ENCODE measurements at places on chromosomes 6 and 20.

- DNase-seq = no peak
Measured at GRCh38 chr20:62366370-62367135, 559 bp downstream of the LAMA5 start.

- no peak for DNase-seq
Measured at GRCh38 chr6:88558981-88559380, 392.8 kb upstream of the CNR1 start.

- DNase-seq = no peak
Measured at GRCh38 chr20:45467861-45468260, 1.7 kb upstream of the WFDC2 start.

DNA sequence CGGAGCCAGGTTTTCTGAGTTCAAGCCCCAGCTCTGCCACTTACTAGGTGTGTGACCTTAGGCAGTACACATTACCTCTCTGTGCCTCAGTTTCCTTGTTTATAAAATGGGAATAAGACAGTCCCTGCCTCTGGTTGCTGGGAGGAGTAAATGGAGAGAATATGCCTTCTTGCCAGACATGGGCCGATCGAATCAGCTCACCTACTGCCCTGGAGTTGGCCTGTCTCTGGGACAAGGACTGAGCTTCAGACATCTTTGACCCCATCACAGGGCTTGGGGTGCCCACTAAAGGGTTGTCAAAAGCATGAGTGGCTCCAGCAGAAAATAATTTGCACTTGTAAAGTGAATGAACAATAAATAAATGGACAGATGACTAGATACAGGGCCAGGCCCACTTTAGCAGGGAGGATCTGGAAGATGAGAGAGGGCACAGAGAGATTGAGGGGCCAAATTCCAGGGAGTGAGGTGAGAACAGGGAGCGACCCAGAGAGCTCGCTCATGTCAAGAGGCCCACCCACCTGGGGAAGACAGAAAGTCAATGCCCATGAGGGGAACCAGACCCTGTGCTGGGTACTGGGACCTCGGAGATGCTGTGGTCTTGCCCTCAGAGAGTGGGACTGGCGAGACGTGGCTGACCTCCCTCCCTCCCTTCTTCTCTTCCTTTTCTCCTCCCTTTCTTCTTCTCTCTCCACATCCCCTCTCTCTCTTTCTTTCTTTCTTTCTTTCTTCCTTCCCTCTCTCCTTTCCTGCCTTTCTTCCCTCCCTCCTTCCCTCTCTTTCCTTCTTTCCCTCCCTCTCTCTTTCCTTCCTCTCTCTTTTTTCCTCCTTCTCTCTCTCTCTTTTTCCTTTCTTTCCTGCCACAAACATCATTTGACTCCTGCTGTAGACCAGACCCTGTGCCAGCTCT, 3.9 kb upstream of the BPIFA2 start:
- DNase-seq = no peak

DNA sequence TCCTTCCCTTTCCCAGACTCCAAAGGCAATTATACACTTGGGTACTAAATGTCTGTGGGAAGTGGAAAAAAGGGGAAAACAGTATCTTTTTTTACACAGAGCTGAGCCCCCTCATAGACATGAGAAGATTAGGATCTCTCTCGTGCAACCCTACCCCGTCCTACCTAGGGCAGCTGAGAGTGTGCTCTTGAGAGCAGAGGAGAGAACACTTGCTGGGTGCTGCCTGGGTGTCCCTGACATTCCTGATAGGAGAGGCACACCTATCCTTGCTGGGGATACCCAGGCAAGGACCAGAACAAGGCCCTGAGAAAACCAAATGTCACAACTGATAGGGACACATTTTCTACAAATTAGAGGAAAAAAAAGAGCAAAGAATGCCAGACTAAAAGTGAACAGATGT, 81.2 kb downstream of the PREP start:
- DNase-seq = no peak

GRCh38 chr6:90319044-90319443, 22.4 kb upstream of the BACH2 start:
- no peak for DNase-seq

- DNase-seq = no peak
Measured at GRCh38 chr6:1894954-1895353, 285.2 kb downstream of the FOXC1 start.

DNA sequence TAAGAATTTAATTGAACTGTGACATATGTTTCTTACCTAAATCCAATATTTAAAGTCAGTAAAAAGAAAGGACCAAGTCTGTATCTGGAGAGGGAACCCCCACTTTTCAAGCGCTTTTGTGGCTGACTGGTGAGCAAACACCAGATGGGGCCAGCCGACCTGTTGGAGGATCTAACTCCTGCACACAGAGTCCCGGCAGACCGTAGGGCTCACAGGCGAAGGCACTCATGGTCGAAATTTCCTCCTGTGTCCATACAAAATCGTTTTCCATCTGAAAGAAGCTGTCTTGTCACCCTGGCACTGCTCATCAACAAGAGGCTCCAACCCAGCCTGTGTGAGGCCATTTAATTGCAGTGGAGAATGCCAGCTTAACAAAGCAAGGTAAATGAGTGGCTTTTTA, 94.0 kb downstream of the SCML4 start:
- DNase-seq = peak; percentile 41

DNA sequence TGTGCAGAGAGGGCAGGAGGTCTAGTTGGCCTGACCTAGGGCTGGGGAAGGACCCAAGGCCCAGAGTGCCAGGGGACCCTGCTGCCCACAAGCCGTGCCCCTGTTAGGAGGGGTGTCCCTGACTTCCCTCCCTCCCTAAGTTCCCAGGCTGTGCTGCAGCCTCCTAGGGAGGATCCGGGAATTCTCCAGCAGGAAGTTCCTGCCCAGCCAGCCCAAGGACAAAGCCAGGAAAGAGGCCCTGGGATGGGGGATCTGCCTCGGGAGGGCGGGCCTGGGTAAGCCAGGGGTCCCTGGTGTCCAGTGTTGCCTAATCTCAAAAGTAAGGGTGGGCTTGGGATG, 9.3 kb upstream of the BAK1 start:
- DNase-seq = no peak

GRCh38 chr6:52253494-52253893, 9.2 kb upstream of the IL17F start:
- peak; percentile 8 for DNase-seq

DNA sequence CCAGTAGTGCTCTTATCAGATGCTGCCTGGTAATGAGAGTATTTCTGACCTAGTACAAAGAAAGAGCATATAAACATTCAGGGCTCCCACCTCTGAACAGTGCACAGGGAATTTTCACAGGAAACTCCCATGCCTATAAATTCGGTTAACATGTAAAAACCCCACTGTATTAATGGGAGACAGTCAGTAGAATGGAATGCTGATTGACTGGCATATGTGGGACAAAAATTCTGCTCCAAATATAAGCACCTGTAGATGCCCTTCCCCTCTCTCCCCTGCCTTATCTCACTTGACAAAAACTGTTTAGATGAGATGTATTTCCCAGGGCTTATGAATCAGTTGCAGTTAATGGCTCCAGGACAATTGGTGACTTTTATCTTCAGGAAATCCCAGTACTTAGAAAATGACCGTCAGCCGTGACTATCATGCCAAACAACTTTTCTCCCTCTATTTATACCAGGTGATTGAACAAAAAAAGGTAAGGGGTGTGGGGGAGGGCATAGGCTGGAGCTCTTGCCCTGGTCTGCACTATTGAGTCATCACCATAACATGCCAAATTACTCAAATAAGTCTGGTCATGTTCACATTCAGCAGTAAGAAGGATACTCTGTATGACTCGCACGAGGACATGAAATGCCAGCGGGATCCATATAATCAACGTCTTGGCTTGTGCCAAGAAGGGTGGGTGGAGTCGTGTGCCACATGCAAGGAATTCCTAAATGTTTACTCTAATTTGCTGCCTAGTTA, 176.4 kb upstream of the BMP2 start:
- no peak for DNase-seq

- DNase-seq = no peak
Measured at GRCh38 chr6:136117081-136117480, 133.0 kb downstream of the MTFR2 start.

- DNase-seq = no peak
Measured at GRCh38 chr20:37407573-37408002, 61.6 kb downstream of the SRC start.

DNA sequence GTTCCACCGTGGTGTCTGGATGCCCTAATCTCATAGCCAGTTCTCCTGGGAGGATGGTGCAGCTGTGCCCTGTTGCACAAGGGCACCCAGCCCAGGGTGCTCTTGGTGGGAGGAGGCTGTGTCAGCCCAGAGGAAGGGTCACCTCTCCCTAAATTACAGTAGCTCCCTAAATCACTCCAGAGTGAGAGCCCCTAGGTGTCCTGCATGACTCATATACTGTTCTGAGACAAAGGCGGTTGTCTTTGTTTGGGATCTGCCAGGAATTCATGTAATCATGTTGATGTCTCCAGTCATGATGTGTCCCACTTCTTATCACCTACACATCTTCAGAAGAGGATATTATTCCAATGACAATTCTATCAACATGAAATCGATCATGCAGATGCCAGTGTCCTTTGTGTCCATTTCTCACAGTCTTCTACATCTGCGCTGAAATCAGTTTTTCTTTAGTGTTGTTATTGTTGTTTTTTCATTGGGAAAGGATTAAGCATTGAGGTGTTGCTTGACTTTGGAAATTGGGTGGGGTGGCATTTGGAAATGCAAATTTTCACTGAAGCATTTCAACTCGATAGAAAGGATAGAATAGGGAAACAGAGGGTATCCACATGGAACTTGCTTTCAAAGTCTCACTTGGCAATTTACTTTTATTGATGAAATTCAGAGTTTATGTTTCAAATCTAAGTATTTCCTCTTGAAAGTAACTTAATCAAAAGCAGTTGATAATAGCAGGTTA, 19.5 kb downstream of the PERP start:
- no peak for DNase-seq
